ENCODE measurements at places on chromosomes 6 and 20. TPM values are rescaled to one million over a fixed set of nuclear protein-coding genes. Genes with fewer than 3 reads are reported as not detected.

The NRSN1 gene
- 6.5 TPM for total RNA-seq

The GPR6 gene
- not detected for total RNA-seq

The CBFA2T2 gene
- total RNA-seq, result 8.2 TPM

The RCAN2 gene
- total RNA-seq, result 5.1 TPM

The REM1 gene
- total RNA-seq, result not detected

The TREML1 gene
- 5.1 TPM for total RNA-seq

The PFDN6 gene
- total RNA-seq, result 10.1 TPM

The RBPJL gene
- total RNA-seq, result not detected

The PRRT1 gene
- total RNA-seq, result 1.2 TPM

The CDH22 gene
- total RNA-seq, result 0.24 TPM

The COL19A1 gene
- 78.7 TPM for total RNA-seq

The RSPH9 gene
- total RNA-seq, result 0.48 TPM

The MCCD1 gene
- not detected for total RNA-seq

The RGL2 gene
- 15.4 TPM for total RNA-seq

The ENTPD6 gene
- total RNA-seq, result 16.1 TPM

The COX4I2 gene
- 7.9 TPM for total RNA-seq

The SIRPA gene
- total RNA-seq, result 7.5 TPM

The C20orf202 gene
- 1.2 TPM for total RNA-seq

The SLC22A7 gene
- not detected for total RNA-seq

The PDSS2 gene
- total RNA-seq, result 6.3 TPM

The GPX5 gene
- 4.6 TPM for total RNA-seq

The GLP1R gene
- 2.6 TPM for total RNA-seq

The DYNLT2 gene
- 13.0 TPM for total RNA-seq

The CASS4 gene
- total RNA-seq, result 2.2 TPM

The SYNE1 gene
- 288 TPM for total RNA-seq

The EYA4 gene
- 11.1 TPM for total RNA-seq
